Uterine smooth muscle cell (primary cell): ENCODE measurements at places on chromosomes 12 and 14. TPM values are rescaled to one million over a fixed set of nuclear protein-coding genes. Genes with fewer than 3 reads are reported as not detected.

Gene TDRD9
- 0.22 and 2.2 TPM in 2 replicates for total RNA-seq

Gene RNASE3
- total RNA-seq: not detected in 2 replicates

Gene COX14
- 32.4 and 41.6 TPM in 2 replicates for total RNA-seq

Gene LRTM2
- total RNA-seq: not detected in 2 replicates

Gene KCNK10
- total RNA-seq: not detected in 2 replicates

Gene NFYB
- 25.0 and 26.4 TPM in 2 replicates for total RNA-seq

Gene CCDC88C
- 0.44 and 0.87 TPM in 2 replicates for total RNA-seq
